Esophagus squamous epithelium (tissue), 5 donors: ENCODE measurements at places on chromosomes 1 and 21.
A peak's percentile ranks its signal among the peaks of the same experiment; 100 is the strongest.

DNA sequence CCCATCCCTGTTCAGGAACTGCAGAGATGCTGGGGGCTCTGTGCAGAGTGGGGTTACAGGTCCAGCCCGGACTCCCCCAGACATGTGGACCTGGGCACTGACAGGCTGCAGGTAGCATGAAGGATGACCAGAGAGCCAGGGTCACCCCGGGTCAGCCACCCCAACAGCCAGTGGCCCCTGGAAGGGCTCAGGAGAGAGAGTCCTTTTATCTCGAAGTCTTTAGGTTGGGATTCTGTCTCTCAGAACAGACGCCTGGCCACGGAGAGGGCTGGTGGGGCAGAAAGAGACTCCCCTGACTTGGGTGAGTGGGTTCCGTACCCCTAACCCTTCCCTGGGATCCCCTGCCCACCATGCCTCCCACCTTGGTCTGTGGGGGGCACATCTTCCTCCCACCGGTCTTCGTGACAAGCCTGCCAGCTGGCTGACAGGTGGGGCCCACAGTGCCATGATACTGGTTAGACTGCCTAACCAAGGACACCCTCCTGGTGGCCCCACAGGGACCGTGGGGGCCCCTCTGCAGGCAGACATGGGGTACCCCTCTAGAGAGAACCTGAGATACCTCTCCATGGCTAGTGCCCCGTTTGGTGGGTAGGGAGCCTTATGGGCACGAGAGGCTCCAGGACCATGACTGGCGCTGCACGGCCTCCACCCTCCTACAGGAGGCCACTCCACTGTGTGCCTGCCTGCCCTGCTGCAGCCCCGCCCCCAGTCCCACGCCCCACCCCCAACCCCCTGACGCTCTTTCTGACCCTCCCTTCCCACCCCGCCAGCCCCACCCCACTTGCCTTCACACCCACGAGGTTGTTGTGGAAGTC is 24.2 kb downstream of the WNT9A start:
- no peak for DNase-seq

- DNase-seq, result no peak
These were observed 6.3 kb downstream of the HPCA start for GRCh38 chr1:32892368-32893197.

DNA sequence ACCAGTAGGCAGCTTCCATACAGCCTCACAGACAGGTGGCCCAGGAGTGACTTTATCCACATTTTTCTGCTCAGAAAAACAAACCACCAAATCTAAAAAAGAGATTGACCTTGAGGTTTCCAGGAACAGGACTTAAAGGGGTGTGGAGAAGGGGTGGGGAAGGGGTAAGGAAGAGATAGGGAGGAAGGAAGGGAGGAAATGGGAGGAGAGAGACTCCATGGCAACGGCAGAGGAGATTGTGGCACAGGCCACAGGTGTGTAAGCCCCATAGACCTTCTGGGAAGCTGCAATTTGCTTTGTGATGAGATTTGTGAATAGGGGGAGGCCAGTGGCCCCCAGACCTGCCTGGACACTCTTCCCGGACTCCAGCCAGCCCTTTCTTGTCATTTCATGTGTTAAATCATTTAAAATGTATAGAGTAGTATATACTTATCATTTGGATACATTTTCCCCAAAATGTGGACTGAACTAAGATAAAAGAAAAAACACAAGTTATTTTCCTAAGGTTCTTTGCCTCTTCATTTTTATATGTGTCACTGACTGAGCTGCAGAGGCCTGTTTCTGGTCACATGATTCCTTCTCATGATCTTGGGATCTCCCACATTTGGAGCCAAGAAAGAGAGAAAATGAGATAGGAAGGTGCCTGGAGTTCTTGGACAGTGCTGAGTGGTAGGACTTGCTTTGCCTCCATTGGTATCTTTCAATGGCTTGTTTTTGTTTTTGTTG is 55.5 kb downstream of the CLIC6 start:
- DNase-seq, result no peak

DNA sequence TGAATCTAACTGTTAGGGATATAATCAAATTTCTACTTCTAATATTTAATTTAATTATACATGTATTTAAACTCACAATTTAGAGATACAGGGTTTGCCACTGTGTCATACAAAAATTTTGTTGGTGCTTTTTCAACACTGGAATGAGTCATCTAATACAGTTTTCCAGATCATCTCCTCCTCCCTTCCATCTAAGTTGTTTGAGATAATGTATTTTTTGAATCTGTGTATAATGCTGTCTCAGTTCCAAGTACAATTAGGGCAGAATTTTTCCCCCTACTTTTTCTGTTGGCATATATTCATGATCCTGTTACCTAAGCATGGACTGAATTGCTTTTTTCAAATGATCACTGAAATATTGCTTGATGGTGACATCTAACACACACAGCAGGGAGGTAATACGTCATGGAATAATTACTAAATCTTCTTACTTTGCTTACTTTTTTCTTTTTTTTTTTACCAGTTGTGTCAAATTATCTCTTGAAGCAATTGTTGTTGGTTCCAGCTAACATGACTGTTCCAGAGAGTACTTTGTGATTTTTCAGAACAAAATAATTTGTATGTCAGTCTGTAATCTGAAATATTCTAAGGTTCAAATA is 146.0 kb downstream of the MAGI3 start:
- no peak for DNase-seq

DNA sequence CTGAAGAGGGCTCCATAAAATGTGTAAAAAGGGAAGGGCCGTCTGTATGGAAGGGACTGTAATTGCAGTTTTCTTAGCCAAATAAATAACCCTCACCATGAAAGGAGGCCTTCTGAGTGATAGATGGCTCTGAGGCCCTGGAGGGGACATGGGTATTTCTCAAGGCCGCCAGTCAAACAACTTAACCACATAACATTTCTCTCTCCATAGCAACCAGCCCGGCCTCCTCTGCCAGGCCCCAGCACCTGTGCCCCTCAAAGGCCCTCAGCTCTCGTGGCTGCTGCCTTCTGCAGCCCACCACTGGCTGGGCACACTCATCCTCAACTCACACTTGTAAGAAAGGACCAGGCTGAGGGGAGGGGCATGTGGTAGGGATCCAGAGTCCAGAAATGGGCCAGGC is 57.0 kb upstream of the GJB5 start:
- no peak for DNase-seq

GRCh38 chr1:156388174-156389137 is 19.4 kb downstream of the RHBG start:
- no peak for DNase-seq

DNA sequence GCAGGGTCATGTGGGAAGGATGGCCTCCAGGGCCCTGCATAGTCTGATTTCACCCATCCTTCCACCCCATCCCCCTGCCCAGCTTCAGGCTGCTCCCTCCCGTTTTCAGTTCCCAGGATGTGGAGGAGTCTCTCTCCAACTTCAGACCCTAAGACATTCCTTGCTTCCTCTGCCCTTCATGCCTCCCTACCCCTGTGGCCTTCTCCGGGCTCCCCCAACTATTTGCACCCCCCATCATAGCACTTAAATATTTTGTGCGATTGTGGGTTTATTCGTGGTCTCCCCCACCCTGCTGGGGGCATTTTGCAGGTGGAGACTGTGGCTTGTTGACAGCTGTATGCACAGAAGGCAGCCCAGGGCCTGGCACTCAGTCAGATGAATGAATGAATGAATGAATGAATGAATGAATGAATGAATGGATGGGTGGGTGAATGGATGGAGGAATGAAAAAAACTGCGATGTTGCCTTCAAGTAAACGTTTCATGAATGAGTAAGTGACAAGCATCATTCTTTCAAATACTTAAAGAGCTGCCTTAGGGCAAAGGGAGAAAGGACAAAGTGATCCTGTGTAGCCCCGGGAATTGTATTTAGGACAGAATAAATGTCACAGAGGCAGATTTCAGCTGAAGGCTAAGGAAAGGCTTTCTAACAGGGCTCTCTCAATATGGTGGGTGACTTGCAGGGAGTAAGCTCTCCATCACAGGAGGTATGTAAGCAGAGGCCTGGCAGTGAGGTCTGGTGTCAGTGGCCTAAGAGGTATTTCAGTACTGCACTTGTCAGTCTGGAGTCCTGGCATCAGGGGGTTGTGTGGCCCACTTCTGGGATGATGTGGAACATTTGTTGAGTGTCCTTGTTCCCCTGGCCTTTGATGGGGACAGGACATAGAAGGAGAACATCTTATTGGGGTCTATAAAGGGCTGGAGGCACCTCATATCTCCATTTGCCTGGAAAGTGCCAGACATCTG is 156.4 kb downstream of the PTPRU start:
- DNase-seq, result no peak

DNA sequence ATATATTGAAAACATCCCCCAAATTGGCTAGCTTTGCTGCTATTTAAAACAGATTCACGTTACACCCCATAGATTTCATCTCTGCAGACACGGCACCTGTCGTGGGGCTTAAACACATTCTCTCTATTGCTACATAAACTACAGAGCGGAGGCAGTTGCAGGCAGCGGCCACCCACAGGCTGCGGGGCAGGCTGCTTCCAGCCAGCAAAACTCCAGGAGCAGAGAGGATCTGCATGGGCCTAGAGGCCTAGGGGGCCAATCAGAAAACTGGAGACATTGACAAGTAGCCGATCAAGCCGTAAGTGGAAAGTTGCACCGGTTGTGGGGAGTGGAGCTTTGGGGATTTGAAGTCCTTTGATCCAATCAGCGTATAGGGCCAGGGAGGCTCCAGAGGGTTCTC is 129.0 kb upstream of the KLHDC7A start:
- no peak for DNase-seq

DNA sequence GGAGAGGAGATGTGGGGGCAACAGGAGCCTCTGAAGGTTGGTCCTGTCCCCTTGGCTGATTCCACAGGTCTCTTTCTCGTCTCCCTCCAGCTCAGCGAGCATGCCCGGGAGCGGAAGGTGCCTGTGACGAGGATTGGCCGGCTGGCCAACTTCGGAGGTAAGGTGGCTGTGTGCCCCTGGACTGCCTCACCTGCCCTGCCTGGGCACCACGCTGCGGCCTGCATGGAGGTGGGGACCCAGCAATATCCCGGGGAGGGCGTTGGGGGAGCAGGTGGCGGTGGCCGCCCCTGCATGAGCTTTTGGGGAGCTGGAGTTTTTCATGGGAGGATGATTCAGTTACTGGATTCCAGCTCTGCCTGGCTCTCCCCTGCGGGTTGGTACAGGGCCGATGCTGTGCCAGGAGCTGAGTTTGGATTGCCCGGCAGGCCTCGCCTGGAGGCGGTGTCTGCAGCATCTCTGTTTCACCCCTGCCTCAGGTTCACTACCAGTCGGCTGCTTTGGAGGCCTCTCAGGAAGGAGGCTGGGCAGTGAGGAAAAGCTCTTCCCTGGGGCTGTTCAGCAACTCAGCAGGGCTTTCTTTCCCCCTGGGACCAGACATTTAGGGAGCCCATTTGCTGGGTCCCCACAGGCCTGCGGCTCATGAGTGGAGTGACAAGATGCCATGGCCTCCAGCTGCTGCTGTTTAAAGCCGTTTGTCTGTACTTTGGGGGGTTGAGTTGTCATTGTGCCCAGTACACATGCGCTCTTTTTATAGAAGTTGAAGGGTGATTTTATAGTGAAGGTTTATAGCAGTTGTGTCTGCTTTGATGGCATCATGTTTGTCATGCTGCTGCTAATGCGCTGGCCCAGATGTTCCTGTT is 25.7 kb downstream of the COQ8A start:
- no peak for DNase-seq

GRCh38 chr1:201019321-201019977 is 4.1 kb downstream of the KIF21B start:
- DNase-seq, result peak; percentile 59
